Fibroblast of lung (primary cell): ENCODE measurements at places on chromosomes 12 and 14.

GRCh38 chr12:90859591-90859990, 95.4 kb downstream of the CCER1 start:
- DNase-seq: no peak

DNA sequence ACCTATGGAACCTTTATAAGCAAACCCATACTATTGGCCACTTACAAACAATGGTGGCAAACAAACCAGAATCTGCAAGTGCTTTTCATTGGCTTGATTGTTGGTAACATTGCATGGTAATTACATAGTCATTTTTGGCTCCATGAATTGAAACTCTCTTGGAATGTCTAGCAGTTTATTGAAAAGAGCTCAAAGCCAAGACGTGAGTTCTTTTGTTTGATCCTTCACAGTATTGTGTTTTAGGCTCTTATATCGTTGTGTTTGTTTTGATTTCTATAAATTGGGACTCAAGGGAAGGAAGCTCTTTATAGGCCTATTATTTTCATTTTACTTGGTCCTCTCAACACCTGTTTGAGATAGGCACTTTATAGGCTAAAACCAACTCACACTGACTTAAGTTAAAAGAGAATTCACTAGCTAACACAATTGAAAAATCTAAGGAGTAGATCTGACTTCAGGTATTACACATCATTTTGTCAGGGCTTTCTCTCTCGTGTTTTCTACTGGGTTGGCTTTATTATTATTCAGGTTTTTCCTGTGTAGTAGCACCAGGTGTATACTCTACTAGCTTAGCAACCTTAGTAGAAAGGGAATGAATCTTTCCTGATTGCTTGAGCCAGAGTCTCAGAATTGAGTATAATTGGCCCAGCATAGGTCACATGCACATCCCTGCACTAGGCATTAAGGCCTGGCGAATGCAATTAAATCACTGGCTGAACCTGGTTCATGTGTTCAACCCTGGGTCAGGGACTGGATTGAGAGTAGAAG, 341.4 kb downstream of the RAD51B start:
- DNase-seq: no peak

DNA sequence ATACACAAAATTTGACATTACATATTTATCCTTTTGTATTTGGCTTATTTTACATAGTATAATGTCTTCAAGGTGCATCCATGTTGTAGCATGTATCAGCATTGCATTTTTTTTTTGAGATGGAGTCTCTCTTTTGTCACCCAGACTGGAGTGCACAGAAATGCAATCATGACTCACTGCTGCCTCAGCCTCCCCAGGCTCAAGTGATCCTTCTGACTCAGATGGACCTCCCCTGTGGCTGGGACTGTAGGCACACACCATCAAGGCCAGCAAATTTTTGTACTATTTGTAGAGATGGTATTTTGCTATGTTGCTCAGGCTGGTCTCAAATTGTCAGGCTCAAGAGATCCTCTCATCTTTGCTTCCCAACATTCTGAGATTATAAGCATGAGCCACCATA, 214.4 kb upstream of the ALG10B start:
- no peak for DNase-seq

- DNase-seq: peak; percentile 93
These were observed 884.3 kb downstream of the GALC start for GRCh38 chr14:87108726-87109125.

GRCh38 chr12:119354172-119354571, 19.6 kb downstream of the CCDC60 start:
- no peak for DNase-seq

DNA sequence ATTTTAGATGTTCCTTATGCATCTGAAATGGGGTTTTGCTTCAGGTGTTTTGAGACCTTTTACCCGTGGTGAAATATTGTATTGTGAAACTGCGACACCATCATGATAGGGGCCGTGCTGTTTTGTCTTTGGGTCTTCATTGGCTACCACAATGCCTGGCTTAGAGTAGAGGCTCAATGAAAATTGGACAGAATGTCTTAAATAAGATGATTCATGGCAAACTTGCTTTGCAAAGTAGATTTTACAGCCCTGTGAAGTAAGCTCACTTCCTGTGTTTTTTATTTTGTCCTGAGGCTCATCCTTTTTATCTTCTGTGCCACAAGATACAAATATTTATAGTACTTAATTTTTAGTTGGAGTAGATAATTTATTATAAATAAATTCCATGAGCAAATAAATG, 111.3 kb upstream of the FRMD6 start:
- peak; percentile 42 for DNase-seq

DNA sequence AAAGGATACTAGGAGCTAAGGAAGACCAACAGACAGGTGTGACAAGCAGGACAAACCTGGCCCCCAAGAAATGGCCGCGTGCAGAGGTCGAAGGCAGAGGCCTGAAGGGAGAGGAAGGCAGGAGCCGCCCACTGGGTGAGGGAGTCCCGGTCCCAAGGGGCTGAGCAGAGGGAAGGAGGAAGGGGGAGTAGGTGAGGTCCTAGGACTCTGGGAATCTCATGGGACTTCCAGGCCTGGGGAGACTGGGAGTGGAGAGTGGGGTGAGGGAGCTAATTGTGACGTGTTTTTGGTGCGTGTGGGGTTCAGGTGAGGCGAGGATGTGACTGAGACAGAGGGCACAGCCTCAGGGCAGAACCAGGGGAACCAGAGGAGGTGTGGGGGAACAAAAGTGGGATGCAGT, 11.7 kb upstream of the FLVCR2 start:
- DNase-seq: no peak
